NCI-H2107 (cell line): ENCODE measurements at places on chromosomes 4 and X.

DNA sequence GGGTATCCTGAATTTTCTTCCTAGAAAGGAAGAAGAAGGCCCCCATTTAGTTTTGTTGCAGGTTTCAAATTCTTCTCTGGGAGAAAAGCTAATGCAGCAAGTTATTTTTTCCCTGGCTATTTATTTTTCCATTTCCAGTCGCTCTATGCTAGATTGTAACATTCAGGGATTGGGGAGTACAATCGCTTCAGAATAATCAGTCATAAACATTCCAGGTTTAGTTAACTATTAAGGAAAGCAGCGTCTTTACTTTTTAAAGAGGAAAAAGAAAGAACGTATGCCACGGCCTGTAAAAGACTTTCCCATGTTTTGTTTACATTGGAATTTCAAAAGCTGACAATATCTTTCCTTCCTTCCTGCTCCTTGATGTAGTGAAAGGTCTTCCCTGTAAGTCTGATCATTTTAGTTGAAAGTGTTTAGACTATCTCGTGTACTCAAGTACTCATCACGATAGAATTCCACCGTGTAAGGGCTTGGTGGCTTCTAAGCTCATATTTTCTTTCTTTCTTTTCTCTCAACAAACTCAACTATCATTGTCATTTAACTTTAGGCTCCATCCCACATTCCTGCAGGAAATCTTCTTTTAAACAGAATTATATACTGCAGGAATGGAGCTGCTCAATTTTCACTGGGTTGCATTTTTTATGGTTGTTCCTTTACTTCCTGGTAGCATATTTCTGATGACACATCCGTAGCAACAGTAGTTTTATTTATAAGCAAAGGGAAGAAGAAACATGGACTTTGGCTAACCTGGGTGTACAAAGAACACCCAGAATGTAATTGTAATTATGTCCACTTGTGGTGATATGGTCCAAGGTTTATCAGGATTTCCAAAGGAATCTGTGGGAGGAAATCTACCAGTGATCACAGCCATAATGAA, 213.1 kb upstream of the FAT1 start:
- no peak for DNase-seq

DNA sequence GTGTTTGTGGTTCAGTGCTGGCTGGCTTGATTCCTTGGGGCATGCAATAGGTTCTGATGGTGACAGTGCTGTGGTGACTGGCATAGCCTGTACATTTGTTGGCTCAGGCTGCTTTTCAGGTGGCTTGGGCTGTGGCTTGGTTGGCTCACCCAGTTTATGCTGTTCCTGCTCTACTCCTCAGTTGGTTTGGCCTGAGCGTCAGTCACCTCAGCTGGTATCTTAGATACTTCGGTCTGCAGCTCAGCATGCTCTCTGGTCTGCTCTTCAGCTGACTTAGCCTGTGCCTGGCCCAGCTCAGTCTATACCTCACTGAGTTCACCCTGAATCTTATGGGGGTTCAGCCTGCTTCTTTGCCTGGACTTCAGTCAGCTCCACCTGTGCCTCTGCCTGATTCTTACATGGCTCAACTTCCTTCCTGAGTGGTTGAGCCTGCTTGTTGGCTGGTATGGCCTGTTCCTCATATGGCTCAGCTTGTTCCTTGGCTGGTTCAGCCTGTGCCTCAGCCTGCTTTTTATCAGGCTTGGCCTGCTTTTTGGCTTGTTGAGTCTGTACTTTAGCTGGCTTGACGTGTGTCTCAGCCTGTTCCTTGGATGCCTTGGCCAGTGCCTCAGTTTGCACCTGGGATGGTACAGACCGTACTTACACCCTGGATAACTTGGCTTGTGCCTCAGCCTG, 170.6 kb downstream of the MSN start:
- DNase-seq = no peak

DNA sequence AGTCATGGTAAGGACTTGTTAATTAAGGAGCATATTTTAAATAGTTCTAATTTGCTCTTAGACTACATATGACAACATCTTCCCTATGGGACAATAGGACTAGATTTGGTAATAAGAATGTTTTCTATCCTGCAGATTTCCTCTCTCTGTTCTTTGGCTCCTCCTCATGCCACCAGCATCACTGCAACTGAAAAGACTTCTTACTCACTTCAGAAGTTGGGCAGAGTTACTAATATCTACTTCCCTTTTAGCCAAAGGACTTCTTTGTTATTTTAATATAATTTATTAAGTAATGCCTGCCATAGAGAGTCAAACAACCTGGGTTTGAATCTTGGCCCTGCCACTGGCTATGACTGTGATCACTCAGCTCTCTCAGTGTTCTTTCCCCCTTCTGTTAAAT, 16.4 kb downstream of the MMAA start:
- no peak for DNase-seq

GRCh38 chrX:18886005-18886343, 97.9 kb downstream of the PHKA2 start:
- no peak for DNase-seq

- DNase-seq = no peak
Measured at GRCh38 chrX:11266573-11267003, 26.6 kb upstream of the AMELX start.

- DNase-seq = no peak
Measured at GRCh38 chr4:156201050-156201449, 247.4 kb upstream of the CTSO start.

DNA sequence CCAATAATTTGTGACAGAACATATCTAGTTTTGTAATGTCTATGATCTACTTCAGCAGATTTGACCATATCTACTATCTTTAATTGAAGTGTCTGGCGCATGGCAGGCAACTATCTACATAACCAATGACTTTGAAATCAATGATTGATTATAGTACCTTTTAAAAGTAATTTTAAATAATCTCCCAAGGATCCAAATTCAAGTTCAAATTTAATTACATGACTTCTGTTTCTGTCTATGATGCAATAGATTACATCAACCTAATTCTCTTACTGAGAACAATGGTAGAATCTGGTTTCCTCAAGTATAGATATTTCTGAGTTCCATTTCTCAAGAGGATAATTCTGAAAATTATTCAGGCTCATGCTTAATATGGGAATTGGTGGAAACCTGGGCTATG, 177.4 kb upstream of the IL15 start:
- DNase-seq = no peak

GRCh38 chr4:37885496-37885895, 5.4 kb upstream of the TBC1D1 start:
- DNase-seq = no peak
